ENCODE measurements at places on chromosomes 11 and 22. TPM values are rescaled to one million over a fixed set of nuclear protein-coding genes. Genes with fewer than 3 reads are reported as not detected.

The GRK3 gene
- total RNA-seq, result 1.7 TPM

GRCh38 chr11:76119779-76120178, 86.5 kb downstream of the WNT11 start:
- peaks cover 21% of the 10 kb centered on the region for H3K36me3 ChIP-seq
- no peak overlapping the region for H3K27ac ChIP-seq
- no peaks in the 10 kb centered on the region for H3K27me3 ChIP-seq

The HTR3A gene
- total RNA-seq, result not detected

DNA sequence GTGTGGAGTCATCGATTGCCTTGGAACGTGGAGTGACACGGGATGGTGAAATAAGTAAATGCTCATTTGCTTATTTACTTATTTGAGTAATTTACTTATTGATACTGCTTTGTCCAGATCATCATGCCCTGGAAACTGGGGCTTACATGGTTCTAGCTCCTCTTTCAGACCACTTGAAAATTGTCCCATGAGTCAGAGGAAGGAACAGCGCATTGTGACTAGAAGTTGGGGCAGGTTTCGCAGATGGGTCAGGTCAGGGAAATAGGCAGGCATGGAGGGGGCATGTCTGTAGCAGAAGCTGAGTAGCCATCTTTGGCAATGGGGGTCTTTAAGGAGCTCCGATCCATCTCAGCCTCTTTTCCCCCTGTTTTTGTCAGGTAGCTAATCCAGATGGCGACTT, 104.2 kb upstream of the SORL1-AS1 start:
- H3K4me3 ChIP-seq, result no peak overlapping the region
- no peak for DNase-seq
- no peaks in the 10 kb centered on the region for H3K27me3 ChIP-seq
- peaks cover 100% of the 10 kb centered on the region for H3K36me3 ChIP-seq
- H3K27ac ChIP-seq, result no peak overlapping the region
- no peaks in the 10 kb centered on the region for H3K4me1 ChIP-seq

The PRR33 gene
- total RNA-seq, result not detected

- H3K27ac ChIP-seq, result no peak overlapping the region
- H3K36me3 ChIP-seq, result no peaks in the 10 kb centered on the region
- no peak overlapping the region for H3K4me3 ChIP-seq
- DNase-seq, result peak; percentile 67
- H3K4me1 ChIP-seq, result peaks cover 5% of the 10 kb centered on the region
Observed at GRCh38 chr11:103682318-103683184, 353.9 kb upstream of the DDI1 start.

The PRODH gene
- total RNA-seq, result not detected

DNA sequence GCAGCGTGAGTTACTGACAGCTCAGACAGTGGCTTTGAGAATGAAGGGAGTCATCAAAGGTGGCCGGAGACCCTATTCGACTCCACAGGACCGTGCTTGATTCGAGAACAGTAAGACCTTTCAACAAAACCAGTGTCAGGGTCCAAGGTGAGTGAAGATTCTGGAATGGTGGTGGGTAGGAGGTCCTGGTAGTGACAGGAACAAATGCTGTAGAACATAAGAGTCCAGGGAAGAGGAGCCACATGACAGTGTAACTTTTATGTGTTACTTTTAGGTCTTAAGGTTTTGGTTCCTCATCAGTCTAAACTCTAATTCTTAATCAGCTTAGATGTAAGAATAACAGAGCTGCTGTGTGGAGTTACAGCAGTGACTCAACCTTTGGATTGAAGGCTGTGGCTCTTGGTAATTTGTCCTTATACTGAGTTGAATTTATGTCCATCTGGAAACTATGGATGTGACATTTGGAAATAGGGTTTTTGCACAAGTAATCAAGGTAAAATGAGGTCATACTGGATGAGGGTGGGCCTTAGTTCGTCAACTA, 1.8 kb downstream of the TBC1D22A start:
- peaks cover 11% of the 10 kb centered on the region for H3K36me3 ChIP-seq
- DNase-seq, result no peak
- H3K4me3 ChIP-seq, result no peak overlapping the region
- H3K27ac ChIP-seq, result peak overlapping the region; percentile 10
- no peaks in the 10 kb centered on the region for H3K27me3 ChIP-seq

- peak overlapping the region; percentile 85 for H3K27ac ChIP-seq
- no peak for DNase-seq
- no peak overlapping the region for H3K4me3 ChIP-seq
- H3K36me3 ChIP-seq, result no peaks in the 10 kb centered on the region
- no peaks in the 10 kb centered on the region for H3K27me3 ChIP-seq
Observed at GRCh38 chr22:46050916-46051614, 74.1 kb upstream of the WNT7B start.

GRCh38 chr11:27375370-27375769, 12.4 kb upstream of the CCDC34 start:
- no peaks in the 10 kb centered on the region for H3K27me3 ChIP-seq
- H3K36me3 ChIP-seq, result no peaks in the 10 kb centered on the region
- H3K4me3 ChIP-seq, result no peak overlapping the region

GRCh38 chr11:28835790-28836189, 727.6 kb downstream of the METTL15 start:
- H3K36me3 ChIP-seq, result no peaks in the 10 kb centered on the region
- no peaks in the 10 kb centered on the region for H3K4me1 ChIP-seq
- H3K27ac ChIP-seq, result no peak overlapping the region
- H3K27me3 ChIP-seq, result no peaks in the 10 kb centered on the region
- DNase-seq, result no peak

DNA sequence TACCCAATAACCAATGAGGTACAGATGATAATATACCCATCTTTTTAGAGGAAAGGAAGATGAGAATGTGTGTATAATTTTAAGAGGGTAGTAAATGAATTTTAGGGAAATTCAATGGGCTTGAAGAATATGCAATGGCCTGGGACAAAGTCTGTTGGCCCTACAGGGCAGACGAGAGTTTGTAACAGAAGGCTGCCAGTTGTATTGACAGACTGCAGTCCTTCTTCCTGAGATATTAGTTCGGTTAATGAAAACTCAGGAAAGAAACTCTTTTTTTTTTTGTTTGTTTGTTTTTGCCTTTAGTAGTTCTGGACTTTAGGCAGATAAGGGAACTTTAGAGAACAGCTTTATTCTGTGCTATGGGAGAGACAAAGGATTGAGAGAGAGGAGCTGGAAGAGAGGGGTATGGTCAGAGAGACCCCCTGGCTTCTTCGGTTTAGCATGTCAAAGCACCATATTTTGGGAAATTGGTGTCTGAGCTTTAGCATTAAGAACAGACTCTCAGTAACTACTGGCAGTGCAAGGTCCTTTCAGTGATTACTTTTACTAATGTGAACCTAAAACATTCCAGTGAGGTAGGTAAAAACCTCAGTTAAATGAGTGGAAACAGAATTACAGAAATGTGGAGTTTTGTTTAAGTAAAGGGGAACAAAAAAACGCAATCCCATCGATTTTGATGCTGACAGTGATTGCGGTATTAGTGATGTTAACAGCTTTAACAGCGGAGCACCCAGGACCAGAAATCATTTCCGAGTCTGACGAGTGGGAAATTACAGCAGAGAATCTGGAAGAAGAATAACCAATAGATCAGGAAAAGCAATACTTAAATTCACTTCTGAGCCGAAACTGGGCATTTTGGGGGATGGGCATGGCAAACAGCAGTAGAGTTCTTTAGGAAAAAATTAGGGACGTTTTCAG, 644 bp upstream of the NAALAD2 start:
- H3K4me3 ChIP-seq, result no peak overlapping the region
- H3K27ac ChIP-seq, result no peak overlapping the region
- H3K4me1 ChIP-seq, result peaks cover 8% of the 10 kb centered on the region
- no peak for DNase-seq

The PRSS23 gene
- not detected for total RNA-seq

DNA sequence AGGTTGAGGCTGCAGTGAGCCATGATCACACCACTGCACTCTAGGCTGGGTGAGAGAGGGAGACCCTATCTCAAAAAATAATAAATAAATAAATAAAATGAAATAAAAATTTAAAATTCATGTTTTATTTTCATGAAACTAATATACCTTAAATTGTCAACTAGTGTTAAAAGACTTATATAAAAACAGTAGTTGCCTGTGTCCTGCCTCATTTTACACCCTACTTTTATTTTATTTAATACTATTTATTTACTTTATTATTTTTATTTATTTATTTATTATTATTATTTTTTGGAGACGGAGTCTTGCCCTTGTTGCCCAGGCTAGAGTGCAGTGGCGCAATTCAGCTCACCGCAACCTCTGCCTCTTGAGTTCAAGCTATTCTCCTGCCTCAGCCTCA, 4.8 kb upstream of the WDR74 start:
- no peaks in the 10 kb centered on the region for H3K27me3 ChIP-seq
- no peak for DNase-seq
- H3K27ac ChIP-seq, result no peak overlapping the region
- H3K4me3 ChIP-seq, result no peak overlapping the region
- peaks cover 27% of the 10 kb centered on the region for H3K4me1 ChIP-seq

DNA sequence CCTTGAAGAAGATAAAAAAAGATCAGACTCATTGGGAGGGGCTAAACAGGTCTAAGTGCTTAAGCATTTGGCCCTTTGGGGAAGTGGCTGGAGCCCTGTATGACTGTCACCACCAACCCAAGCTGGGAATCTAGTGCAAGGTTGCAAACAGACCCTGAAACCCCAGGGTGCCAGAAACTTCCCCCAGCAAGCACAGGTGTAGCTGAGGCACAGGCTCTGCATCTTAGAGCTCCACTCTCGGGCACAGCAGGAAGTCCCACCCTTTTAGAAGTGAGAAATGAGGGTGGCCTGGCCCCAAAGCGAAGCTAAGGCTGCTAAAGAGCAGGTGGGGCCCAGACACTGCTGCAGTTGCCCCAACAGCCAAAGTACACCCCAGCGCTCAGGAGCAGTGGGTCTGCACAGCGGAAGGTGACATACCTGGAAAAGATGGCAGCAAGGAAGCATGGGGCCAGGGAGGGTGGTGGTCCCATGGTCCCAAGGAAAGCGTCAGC, 5.8 kb upstream of the KDM2A start:
- H3K36me3 ChIP-seq, result no peaks in the 10 kb centered on the region
- peaks cover 16% of the 10 kb centered on the region for H3K4me1 ChIP-seq
- H3K27ac ChIP-seq, result no peak overlapping the region
- H3K4me3 ChIP-seq, result no peak overlapping the region
- no peak for DNase-seq

The GRM5 gene
- not detected for total RNA-seq
